ENCODE measurements at places on chromosomes 2 and 18.

GRCh38 chr18:77068321-77069312, 64.0 kb downstream of the MBP start:
- no peak for DNase-seq

GRCh38 chr18:4599312-4599711, 144.2 kb upstream of the DLGAP1 start:
- no peak for DNase-seq

GRCh38 chr2:105809097-105809473, 64.4 kb downstream of the NCK2 start:
- DNase-seq, result no peak

DNA sequence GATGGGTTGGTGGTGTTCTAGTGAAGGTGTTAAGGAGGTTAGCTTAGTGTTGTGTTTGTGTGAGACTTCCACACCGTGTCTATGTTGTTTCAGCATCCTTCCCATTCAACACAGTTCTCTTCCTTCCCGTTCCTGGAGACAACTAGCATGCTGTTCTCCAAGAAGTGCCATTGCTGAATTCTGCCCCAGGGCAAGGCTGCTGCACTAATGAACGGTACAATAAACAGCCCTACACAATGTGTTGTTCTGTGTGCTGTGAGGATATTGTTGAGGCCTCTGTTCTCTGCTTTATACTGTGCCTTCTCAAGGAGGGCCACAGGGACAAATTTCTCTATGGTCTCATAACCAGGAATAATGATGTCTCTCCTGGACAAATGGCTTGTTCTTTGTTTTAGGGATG, 39.8 kb upstream of the ZEB2 start:
- DNase-seq, result no peak

DNA sequence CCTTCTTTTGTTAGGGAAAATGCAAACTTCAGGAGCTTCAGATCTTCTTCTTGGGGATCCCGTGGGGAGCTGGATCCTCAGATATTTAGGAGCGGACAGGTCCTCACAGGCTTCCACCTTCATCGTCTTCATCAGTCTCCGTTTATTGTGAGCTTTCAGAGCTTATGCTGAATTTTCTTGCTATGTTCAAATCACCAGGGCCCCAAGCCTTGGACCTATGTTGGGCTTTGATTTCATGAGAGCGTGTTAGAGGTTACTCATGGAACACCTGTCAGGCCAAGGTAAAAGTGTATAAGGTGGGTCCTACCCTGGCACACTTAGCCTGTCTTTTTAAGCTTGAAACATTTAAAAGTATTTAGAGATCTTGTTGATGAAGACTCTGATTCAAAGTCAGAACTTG, 212.9 kb downstream of the FAM210A start:
- no peak for DNase-seq

- DNase-seq, result no peak
Measured at GRCh38 chr2:221501210-221501882, 70.8 kb downstream of the EPHA4 start.
